ENCODE measurements at places on chromosomes 3 and 15.

- H3K27ac ChIP-seq: peak overlapping the region; percentile 76
- H3K4me1 ChIP-seq: peaks cover 42% of the 10 kb centered on the region
- H3K4me3 ChIP-seq: no peak overlapping the region
- H3K36me3 ChIP-seq: peaks cover 89% of the 10 kb centered on the region
- H3K27me3 ChIP-seq: peaks cover 10% of the 10 kb centered on the region
Observed at GRCh38 chr3:177177749-177178221, 19.5 kb downstream of the TBL1XR1 start.

DNA sequence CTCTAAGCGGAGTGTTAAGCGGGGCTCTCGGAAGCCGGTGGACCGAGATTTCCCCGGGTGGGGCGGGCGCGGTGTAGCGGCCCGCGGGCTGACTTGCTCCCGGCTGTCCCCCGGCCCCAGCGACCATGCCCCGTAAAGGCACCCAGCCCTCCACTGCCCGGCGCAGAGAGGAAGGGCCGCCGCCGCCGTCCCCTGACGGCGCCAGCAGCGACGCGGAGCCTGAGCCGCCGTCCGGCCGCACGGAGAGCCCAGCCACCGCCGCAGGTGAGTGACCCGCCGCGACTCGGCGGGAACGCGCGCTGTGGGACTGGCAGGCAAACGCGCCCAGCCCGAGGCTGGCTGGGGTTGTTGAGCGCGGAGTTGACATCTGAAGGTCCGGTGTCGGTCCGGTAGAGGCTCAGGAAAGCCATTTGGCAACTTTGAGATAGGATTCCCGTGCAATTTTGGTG is 1.3 kb downstream of the SMC4 start:
- peak overlapping the region; percentile 99 for H3K4me3 ChIP-seq
- DNase-seq: peak; percentile 60
- H3K4me1 ChIP-seq: peaks cover 59% of the 10 kb centered on the region
- peak overlapping the region; percentile 69 for H3K27ac ChIP-seq
- H3K36me3 ChIP-seq: peaks cover 11% of the 10 kb centered on the region
- peaks cover 4% of the 10 kb centered on the region for H3K27me3 ChIP-seq

DNA sequence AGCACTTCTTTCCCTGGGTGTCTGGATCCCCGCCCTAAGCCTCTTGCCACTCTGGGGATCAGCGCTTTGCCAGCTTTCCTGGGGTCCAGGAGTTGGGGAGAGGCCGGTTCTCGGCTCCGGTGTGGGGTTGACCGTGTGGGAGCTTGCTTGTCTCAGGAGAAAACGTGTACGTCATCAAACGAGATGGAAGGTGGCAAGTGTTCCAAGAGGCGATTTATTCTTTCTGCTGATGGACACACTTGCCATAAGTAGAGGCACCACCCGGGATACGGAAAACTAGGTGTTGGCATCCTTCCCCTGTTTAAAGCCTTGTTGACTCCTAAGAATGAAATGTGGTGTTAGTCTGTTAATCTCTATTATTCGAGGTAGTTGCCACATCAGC is 295 bp downstream of the ZWILCH start:
- H3K4me1 ChIP-seq: peaks cover 45% of the 10 kb centered on the region
- peak overlapping the region; percentile 98 for H3K27ac ChIP-seq
- H3K27me3 ChIP-seq: peaks cover 4% of the 10 kb centered on the region
- H3K36me3 ChIP-seq: peaks cover 48% of the 10 kb centered on the region
- no peak for DNase-seq
- H3K4me3 ChIP-seq: peak overlapping the region; percentile 99

DNA sequence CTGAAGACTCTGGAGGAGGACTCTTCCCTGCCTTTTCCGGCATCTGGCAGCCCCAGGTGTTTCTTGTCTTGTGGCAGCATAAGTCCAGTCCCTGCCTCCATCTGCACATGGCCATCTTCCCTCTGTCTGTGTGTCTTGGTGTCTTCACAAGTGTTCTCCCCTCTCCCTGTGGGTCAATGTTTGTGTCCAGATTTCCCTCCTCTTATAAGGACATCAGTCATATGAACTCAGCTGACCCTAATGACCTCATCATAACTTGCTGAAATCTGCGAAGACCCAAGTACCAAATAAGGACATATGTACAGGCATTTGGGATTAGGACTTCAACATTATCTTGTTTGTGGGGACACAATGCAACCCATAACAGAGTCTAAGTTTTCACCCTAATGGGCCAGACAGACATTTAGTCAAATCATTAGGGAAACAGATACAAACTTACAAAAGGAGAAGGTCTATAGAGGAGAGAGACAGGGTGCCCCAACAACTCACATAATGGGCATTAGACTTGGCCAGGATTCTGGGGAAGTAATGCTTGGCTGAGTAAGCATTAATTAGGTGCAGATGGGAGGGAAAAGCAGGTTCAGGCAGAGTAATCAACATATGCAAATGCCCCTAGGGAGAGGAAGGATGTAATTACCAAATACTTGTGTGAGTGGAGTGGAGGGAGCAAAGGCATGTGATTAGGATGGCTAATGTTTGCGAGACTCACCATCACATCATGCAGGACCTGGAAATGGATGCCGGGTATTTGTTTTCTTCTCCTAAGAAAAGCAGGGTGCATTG is 372.8 kb upstream of the TBL1XR1 start:
- no peak for DNase-seq
- peaks cover 5% of the 10 kb centered on the region for H3K27me3 ChIP-seq
- peaks cover 11% of the 10 kb centered on the region for H3K36me3 ChIP-seq
- H3K27ac ChIP-seq: no peak overlapping the region

DNA sequence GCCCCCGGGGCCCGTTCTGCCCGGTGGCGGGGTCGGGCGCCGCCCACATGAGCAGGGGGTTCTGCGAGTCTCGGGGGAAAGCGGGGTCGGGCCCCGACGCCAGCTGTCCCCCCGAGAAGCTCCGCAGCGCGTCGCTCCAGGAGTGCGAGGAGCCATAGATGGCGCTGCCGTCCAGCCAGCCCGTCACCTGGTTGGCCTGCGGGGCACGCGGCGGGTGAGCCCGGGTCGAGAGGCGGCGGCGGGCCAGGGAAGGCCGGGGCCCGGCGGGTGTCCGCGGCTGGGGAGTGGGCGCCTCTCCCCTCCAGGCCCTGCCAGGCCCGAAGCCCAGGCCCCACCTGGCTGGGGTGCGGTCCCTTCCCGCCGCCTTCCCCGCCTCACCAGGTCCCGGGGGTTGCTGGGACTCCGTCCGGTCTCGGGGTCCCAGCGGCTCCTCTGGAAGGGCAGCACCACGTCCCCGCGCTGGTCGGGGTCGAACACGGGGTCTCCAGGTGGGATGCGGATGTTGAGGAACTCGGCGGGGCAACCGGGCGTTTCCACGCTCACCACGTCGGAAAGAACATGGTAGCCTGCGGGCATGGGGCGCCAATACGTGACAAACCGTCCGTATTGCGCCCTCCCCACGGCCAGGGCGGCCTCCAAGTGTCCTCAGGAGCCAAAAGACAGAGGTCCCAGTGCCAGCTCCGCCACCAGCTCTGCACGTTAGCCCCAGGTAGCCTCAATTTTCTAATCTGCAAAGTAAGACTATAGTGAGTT is 2.4 kb downstream of the DUOX2 start:
- DNase-seq: no peak
- no peaks in the 10 kb centered on the region for H3K36me3 ChIP-seq
- H3K27ac ChIP-seq: no peak overlapping the region
- peak overlapping the region; percentile 19 for H3K4me3 ChIP-seq

DNA sequence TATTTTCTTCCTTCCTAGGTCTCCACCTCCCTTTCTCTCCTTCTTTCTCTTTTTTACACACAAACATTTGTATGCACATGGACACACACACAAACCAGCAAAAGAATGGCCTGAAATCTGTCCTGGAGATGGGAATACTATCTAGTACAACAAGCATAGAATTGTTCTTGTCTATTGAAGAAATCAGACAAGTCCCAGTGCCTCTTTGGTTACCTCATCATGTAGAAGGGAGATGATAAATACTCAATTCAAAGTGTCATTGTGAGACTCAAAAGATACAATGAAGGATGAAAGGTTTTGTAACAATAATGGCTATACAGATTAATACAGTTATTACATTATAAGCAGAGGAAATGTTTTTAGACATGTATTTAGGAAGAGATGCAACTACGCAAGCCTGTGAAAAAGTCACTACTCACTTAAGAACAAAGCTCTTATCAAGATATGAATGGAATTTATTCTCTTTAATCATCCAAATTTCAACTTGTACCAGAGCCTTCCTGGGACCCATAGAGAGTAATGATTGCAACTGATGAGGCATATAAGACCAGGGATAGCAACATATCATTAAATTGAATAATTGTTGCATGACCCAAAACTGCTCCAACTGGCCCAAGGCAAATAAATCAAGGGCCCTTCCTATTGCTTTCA is 43.2 kb downstream of the P3H2 start:
- H3K27ac ChIP-seq: peak overlapping the region; percentile 89
- H3K4me1 ChIP-seq: peaks cover 94% of the 10 kb centered on the region
- DNase-seq: no peak
- H3K4me3 ChIP-seq: no peak overlapping the region
- peaks cover 6% of the 10 kb centered on the region for H3K27me3 ChIP-seq

DNA sequence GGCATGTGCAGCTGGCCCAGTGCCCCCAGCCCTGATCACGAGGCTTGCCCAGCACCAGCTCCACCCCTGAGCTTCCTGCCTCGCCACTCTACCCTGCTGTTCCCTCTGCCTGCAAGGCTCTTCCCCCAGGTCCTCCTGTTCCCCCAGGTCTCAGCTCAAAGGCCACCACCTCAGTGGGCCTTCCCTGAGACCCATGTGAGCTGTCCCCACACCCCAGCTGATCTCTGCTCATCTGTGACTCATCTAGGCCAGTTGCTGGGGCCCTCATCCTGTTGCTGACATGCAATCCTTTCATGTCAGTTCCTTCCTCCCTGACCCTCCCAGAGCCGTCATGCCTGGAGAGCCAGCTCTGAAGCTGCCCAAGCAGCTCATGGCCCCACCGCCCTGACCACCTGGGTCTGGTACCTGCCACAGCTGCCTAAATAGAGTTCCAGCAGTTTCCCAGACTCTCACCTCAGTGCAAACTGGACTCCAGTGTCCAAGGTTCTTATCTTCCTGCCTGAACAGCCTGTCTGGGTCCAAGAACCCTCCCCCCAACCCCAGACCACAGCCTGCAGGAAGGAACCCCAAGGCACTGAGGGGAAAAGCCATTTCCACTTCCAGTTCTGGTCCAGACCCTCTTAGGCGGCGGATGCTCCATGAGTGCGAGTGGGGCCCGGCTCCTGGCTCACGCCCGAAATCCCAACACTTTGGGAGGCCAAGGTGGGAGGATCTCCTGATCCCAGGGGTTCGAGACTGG is 116.6 kb upstream of the IQSEC1 start:
- H3K4me1 ChIP-seq: peaks cover 50% of the 10 kb centered on the region
- peak overlapping the region; percentile 95 for H3K27ac ChIP-seq
- no peaks in the 10 kb centered on the region for H3K36me3 ChIP-seq
- peaks cover 16% of the 10 kb centered on the region for H3K27me3 ChIP-seq
- H3K4me3 ChIP-seq: no peak overlapping the region

- H3K4me3 ChIP-seq: no peak overlapping the region
- DNase-seq: no peak
- H3K4me1 ChIP-seq: no peaks in the 10 kb centered on the region
- no peak overlapping the region for H3K27ac ChIP-seq
Observed at GRCh38 chr15:72281713-72282112, 9.4 kb upstream of the PARP6 start.

DNA sequence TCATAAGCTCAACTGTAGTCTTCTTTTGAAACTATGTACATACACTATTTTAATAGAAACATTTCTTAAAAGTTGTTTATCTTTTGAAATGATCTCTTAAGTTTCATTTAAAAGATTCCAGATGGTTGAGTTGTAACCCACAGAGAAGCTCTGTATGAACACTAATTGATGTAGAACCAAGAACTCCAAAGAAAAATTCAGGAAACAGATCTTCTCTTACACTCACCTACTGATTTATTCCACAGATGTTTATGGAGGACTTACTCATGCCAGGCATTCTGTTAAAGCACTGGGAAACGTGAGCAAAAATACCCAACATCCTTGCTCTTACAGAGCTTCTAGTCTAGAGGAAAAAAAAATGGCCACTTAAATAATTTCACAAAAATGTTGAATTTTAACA is 551.1 kb downstream of the NAALADL2 start:
- no peaks in the 10 kb centered on the region for H3K36me3 ChIP-seq
- no peaks in the 10 kb centered on the region for H3K27me3 ChIP-seq
- H3K4me3 ChIP-seq: no peak overlapping the region
- H3K27ac ChIP-seq: no peak overlapping the region

GRCh38 chr15:79644091-79644490 is 212.0 kb downstream of the MINAR1 start:
- no peak overlapping the region for H3K4me3 ChIP-seq
- H3K27me3 ChIP-seq: no peaks in the 10 kb centered on the region
- no peak for DNase-seq
- H3K36me3 ChIP-seq: no peaks in the 10 kb centered on the region

DNA sequence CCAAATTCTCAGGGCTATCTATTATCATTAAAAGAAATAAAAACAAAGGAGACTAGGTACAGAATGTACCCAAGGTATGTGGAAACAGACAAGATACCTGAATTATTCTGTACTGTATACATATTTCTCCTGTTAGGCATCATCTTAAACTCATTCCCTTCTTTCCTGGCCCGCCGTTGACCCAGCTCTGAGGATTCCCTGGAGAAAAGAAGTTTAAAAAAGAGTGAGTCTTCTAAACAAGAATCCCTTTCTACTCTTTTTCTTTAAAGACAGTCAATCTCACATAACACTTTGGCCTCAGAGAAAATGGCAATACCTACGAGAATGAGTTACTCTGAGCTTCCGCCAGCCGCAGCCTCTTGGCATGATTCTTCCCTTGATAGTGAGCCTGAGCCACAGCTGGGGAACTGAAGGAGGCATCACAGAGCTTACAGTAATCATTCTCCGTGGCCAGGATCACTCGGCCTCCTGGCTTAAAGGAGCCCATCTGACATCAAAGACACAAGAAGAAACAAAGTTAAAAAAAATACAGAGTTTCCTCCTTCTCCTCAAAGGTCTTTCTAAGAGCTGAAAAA is 44.2 kb downstream of the ZMAT3 start:
- peak; percentile 11 for DNase-seq
- H3K27ac ChIP-seq: peak overlapping the region; percentile 86
- H3K36me3 ChIP-seq: peaks cover 30% of the 10 kb centered on the region
- H3K4me3 ChIP-seq: no peak overlapping the region
- peaks cover 3% of the 10 kb centered on the region for H3K27me3 ChIP-seq

- H3K27ac ChIP-seq: no peak overlapping the region
- H3K4me3 ChIP-seq: no peak overlapping the region
- peaks cover 11% of the 10 kb centered on the region for H3K4me1 ChIP-seq
- DNase-seq: no peak
Observed at GRCh38 chr15:66233487-66234415, 19.8 kb downstream of the MEGF11 start.

DNA sequence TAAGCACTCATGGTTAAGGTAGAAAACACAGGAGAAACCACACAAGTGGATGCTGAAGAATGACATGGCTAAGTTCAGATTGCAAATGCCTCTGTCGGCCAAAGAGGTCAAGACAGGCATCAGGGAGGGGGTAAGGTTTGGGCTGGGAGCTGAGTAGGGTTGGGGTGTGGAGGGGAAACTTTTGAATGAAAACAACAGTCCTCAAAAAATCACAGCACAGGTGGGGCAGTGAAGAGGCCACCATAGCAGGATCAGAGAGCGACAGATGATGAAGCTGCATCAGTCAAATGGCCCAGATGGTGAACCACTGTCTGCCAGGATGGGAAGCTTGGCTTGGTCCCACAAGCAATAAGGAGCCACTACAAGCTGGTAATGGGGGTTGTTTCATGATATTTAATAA is 74.9 kb downstream of the ADCY5 start:
- H3K27ac ChIP-seq: no peak overlapping the region
- H3K4me3 ChIP-seq: no peak overlapping the region
- DNase-seq: no peak

- H3K27me3 ChIP-seq: peaks cover 14% of the 10 kb centered on the region
- no peak overlapping the region for H3K27ac ChIP-seq
- DNase-seq: no peak
- no peaks in the 10 kb centered on the region for H3K4me1 ChIP-seq
- no peaks in the 10 kb centered on the region for H3K36me3 ChIP-seq
Observed at GRCh38 chr3:157467200-157467599, 30.6 kb downstream of the PTX3 start.

Measured in nephron progenitor cell (in vitro differentiated cells).